ENCODE measurements at places on chromosomes 7 and 10.

- no peak for DNase-seq
Observed at GRCh38 chr7:107889992-107890391, 991 bp upstream of the DLD start.

- DNase-seq = peak; percentile 40
Observed at GRCh38 chr10:71697938-71698709, 21.5 kb downstream of the C10orf105 start.

GRCh38 chr7:33509206-33509605 lies 379.8 kb downstream of the BBS9 start:
- DNase-seq = no peak

DNA sequence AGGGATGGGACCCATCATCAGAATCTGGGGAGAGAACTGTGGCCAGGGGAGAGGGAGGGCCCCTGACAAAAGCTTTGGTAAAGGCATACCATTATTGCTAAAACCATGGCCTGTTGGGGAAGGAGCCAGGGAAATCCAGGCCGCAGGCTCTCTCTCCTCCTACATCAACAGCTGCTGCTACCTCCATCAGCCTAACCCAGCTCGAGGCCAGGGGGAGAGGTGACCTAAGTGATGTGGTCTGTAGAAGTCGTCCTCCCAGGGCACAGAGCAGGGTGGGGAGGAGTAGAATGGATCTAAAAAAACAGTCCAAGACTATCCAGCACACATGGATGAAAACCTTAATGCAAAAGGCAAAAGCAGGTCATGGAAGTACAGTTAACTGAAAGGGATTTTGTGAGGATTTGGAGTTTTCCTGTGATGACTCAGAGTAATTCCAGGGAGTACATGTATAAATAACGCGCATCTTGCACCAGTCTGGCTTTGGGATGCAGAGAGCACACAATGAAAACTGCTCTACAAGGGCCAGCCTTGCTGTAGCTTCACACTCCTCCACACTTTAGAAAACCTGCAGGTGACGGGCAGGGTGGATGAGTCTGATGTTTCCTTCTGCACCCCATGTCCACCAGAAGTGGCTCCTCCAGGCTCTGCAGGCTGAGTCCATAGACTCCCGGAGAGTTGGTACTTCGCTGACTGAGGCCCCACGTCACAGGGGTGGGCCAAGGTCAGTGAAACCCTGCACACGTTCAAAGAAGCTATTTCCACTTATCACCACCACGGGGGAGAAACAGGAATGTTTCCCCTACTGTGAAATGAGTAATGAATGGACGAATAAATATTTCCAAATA lies 38.5 kb upstream of the MSMB start:
- DNase-seq = no peak

GRCh38 chr10:28135258-28135657 lies 136.4 kb upstream of the ODAD2 start:
- DNase-seq = no peak
